ENCODE measurements at places on chromosomes 6 and 20.

DNA sequence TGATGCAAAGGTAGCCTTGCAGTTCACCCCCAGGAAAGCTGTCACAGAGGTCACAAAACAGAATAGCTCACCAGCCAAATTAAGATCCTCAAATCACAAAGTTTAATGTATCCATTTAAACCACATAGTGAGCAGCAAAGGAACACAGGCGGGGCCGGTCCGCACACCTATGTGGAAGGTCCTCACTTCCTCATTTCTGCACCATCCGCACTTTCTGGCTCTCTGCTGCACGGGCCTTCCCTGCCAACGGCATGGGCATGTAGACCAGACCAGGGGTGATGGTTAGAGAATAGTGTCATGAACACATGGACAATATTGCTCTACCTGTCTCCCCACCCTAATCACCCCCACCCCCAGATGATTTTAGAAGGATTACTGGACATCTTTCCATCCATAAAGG is 12.1 kb upstream of the TBXT start:
- DNase-seq = no peak

- no peak for DNase-seq
Measured at GRCh38 chr6:138931660-138932059, 56.4 kb downstream of the REPS1 start.

DNA sequence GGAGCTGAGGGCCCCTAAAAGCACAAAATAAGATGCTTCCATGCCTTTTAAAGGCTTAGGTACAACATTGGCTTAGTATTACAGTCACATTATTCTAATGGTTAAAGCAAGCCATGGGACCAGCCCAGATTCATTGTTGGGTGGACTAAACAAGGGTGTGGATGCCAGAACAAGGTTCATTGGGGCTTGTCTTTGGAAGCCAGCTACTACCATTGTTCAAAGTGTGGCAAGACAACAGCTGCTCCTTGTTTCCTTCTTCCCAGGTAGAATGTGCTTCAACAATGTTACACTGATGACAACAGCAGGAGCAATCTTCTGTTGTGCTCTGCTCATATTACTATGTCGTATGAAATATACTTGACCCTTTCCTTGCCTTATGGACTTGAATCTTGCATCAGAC is 261.5 kb downstream of the TBC1D7 start:
- DNase-seq = no peak

GRCh38 chr6:43125555-43125954 is 45.5 kb upstream of the SRF start:
- DNase-seq = no peak

- DNase-seq = no peak
Measured at GRCh38 chr6:40569162-40569910, 17.8 kb downstream of the LRFN2 start.

GRCh38 chr20:3168079-3168828 is 5.1 kb downstream of the LZTS3 start:
- DNase-seq = no peak

DNA sequence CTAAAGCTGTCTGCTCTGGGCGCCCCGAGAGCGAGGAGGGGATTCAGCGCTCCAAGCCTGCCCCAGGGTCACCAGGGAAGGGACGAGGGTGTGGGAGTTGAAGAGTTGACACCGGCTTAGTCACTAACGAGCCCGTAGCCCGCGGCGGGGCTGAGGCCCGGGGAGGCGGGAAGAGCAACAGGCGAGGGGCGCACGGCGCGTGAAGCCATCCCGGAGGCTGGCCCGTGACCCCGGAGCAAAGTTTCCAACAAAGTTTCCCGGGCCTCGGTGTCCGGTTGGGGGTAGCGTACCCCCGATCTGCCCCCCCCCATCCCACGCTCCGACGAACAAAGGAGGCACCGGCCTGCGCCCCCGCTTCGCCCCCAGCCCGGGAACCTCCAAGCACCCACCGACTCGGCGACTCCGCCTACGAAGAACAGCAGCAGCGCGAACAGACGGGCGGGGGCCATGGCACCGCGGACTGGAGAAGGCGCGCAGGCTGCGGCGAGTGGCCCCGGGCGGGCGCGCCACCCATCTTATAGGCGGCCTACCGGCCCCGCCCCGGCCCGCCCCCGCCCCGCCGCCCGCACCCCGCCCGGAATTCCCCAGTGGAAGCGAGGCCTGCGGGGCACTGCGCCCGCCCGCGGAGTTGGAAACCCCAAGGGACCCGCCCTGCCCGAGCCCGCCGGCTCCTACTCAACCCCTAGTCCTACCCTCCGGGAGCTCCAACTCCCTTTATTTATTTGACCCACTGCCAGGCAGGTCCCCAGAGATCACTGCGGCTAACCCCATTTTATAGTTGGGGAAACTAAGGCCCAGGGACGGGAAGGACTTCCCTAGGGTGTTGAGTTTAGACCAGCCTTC is at the start of gene SDC4:
Gene SDC4, minus strand, starts transcription at position 489 of the 843 bp plus-strand sequence. Its CDS starts 40 bp downstream, at position 449.
- DNase-seq = no peak

DNA sequence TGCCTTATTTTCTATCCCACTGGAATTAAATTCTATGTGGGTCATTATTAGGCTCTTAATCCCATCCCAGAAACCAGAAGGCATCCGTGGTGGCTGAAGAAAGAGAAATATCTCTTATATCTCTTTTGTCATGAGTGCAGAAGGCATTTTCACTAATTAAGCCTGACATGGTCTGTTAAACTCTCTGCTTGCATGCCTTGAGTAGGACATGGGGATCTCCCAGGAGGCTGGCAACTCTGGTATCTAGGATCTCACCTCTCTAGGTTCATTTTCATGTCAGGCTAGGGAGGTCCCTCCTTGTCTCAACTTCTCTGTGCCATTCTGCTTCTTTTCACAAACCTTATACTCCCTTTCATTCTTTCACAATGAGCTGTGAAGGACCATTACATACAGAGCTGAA is 25.3 kb upstream of the GPR63 start:
- DNase-seq = no peak
